Posterior vena cava (tissue), 2 donors: ENCODE measurements at places on chromosomes 3 and 15. TPM values are rescaled to one million over a fixed set of nuclear protein-coding genes. Genes with fewer than 3 reads are reported as not detected.

GRCh38 chr15:57599296-57599810 lies 7.6 kb downstream of the MYZAP start:
- no peak for DNase-seq

- DNase-seq: no peak
These were observed 43.8 kb downstream of the TRAK1 start for GRCh38 chr3:42134867-42135464.

The CHRNB4 gene
- total RNA-seq: not detected

The PEX5L gene
- not detected for total RNA-seq

- DNase-seq: peak; percentile 81
These were observed 17.2 kb downstream of the RHCG start for GRCh38 chr15:89479173-89479572.

DNA sequence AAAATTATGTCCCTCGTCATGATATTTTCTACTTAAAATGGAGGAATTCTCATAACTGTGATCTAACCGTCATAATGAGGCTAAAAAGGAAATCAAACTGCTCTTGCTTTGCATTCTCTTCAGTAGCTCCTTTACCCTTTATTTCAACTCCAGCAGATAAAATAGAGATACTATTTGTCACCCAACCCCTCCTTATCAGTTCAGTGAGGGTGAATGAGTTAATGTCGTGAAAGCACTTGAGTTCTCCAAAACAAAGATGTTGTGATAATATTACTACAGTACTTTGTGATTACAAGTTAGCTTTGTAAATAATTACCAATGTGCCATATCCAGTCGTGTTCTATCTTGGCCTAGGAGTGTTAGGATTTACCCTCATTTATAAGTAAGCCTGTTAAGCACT lies 63.4 kb upstream of the ANKRD28 start:
- DNase-seq: no peak

The ZPLD1 gene
- total RNA-seq: 1.5 TPM

The C15orf62 gene
- total RNA-seq: 0.10 TPM

DNA sequence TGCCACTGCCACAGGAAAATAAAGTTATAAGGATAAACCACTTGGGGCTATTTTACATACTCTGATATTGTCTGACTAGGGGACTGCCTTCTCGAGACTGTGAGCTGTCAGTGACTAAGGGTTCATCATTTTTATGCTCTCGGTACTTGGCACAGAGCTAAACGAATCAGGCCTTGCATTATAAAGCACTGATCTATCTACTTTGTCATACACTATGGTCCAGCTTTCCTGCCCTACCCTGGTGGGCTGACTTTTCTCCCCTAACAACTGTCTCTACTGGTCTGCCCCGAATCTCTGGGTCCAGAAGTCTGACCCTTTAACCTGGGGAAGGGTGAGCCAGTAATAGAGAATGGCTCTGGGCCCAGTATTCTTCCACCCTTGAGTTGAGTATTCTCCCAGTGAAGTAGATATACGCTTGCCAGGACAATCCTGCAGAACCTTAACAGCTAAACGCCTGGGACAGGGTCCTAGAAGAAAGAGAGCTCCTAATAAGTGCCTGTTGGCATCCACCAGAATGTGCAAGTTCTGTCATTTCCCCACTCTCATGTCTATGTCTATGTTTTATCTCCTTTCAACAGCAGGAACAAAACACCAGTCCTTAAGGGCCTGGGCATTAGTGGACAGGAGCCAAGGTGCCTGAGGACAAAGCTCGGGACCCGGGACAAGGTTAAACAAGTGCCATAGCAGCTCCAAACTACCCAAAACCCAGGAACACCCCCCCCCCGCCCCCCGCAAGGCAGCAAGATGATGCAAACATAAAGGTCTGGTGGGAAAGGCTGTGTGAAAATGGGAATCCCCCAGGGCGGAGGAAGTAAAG lies 1.2 kb downstream of the LARP6 start:
- no peak for DNase-seq

The PIF1 gene
- total RNA-seq: 0.95 TPM

DNA sequence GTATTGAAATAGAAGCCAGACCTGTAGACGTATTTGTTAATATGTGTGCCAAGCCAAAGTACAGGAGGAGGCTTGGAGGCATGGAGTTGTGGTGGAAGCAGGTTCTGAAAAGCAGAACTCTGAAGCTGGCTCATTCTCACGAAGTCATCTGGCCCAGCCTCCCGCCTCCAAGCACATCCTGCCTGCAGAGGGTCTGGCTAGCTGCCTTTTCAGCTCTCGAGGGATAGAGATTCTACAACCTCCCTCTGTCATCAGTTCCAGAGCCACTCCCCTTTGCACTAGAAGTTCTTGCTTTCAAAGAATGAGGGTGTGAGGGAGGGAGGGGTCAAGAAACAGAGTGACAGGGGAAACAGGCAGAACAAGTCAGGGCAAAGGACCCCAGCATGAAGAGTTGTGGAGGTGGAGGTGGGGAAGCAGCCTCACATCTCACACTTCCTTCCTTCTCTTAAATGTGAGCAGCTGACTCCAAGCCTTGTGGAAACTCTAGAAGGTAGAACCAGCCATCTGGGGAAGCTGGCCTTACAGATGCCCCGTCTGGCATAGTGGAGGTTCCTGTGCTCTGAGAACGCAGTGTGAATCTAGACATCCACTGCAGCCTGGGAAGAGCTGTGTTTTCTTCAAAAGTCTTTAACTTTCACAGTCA lies 95.3 kb downstream of the SLC49A4 start:
- peak; percentile 91 for DNase-seq

- DNase-seq: no peak
These were observed 242.0 kb downstream of the NEK10 start for GRCh38 chr3:27127195-27127594.

- DNase-seq: no peak
These were observed 351.3 kb downstream of the FOXP1 start for GRCh38 chr3:71232175-71232679.

GRCh38 chr15:55372701-55373440 lies 35.3 kb downstream of the CCPG1 start:
- no peak for DNase-seq

GRCh38 chr3:48222616-48223513 lies at the start of gene CAMP:
Gene CAMP, plus strand, starts transcription at chr3:48223495. Its CDS starts 17 bp downstream, at chr3:48223512.
- peak; percentile 92 for DNase-seq

DNA sequence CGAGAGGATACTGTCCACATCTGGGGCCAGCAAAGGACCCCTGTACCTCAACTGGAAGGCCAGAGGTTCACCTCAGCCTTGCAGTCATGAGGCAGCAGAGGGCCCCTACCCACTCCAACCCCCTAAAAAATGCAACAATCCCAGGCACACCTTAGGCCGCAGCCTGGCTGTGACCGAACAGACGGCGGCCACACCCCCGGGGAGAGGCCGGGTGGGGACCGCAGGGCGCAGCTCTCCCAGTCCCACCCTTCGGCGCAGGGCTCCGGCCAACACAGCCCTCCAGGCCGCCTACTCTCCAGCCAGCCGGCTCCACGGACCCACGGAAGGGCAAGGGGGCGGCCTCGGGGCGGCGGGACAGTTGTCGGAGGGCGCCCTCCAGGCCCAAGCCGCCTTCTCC lies 457 bp upstream of the DNAJA4 start:
- DNase-seq: no peak

DNA sequence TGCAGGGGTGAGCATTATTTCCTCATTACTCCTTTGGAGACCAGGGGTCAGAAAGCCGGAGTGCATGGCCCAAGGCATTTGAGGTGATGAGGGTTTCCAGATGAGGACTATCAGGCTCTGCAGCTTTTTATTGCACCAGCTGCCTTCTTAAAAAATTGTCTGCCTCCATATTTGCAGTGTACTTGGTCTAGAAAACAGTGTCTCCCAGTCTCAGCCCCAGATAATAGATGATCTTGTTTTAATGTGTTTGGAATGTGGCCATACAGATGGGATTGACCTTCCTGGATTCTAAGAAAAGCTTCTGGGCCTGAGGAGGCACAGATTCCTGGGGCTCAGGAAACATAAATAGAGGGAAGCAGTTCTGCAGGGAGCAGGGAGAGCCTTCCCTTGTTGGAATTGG lies 123.3 kb downstream of the GABRG3 start:
- no peak for DNase-seq

DNA sequence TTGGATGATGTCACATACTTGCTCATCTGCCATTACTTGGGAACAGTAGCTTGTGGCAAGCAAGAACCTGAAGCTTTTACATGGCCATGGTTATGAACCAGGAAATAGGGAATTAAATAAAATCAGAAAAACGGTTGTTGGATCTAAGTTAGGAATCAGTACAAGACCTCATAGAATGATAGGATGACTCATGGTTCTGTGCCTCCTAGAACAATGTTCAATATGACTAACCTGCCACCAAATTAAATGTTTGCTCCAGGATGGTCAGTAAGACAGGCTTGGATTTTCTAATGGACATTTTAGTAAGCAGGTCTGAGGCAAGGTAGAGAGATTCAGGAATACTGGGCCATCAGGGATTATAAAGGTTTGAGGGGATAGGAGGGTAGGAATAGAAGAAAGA lies 218.9 kb downstream of the PLOD2 start:
- no peak for DNase-seq

DNA sequence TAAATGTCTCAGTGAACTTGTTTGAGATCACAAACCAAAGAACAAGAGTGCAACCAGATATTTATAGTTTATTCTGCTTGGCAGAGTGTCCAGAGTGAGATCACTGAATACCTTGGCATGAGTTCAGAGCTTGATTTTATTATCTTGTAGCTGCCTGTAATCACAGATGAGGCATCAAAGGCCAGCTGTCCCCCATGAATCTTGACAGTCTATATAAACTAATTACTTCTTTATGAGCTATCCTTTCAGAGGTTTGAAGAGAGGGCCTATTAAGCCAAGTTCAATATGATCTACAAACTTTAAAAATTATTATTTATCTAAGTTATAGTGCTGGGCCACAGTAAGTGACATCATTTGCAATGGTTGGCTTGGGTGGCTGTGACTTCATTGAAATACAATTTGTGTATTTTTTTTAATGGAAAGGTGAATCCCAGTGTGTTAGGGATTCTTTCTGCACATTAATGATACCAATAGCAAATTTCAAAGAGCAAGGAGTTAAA lies 251.5 kb downstream of the CLSTN2 start:
- no peak for DNase-seq

The SRGAP3 gene
- 1.7 TPM for total RNA-seq

DNA sequence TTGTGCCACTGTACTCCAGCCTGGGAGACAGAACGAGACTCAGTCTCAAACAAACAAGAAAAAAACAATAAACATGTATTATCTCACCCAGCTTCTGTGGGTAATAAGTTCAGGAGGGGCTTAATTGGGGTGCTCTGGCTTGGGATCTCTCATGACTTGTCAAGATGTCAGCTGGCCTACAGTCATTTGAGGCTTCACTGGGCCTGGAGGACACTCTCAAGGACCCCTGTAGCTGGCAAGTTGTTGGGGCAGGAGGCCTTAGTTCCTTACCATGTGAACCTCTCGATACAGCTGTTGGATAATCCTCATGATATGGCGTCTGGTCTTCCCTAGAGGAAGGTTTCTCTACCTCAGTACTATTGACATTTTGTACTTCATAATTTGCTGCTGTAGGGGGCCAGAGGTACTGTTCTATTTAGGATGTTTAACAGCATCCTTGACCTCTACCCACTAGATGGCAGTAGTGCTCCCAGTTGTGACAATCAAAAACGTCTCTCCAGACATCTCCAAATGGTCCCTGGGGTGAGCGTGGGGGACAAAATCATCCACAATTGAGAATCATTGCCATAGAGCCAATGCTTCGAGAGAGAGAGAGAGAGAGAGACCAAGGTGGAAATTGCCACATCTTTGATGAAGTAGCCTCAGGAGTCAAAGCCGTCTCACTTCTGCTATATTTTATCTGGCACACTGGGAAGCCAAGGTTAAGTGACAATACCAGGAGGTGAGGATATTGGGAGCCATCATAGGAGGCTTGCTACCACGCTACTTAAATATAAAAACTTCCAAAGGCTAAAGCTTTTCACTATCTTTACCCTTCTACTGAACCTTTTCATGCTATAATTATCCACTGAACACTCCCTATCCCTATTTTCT lies 23.9 kb upstream of the SLTM start:
- DNase-seq: no peak

DNA sequence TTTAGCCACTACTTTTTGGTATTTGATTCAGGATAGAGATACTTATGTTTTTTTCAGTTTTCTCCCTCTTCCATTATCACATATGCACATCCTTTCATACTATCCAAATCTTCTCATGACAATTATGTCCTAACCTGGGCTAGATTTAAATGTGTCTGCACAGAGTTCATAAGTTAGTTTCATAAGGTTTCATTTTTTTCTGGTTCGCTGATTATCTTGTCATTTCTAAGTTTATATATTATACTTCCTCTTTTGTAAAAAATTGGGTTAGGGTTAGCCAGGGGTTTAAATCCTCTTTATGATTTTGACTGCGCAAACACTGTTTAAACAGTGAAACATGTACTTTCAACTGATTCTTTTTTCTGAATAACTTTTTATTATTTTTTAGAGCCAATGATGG lies 148.6 kb downstream of the SST start:
- no peak for DNase-seq

DNA sequence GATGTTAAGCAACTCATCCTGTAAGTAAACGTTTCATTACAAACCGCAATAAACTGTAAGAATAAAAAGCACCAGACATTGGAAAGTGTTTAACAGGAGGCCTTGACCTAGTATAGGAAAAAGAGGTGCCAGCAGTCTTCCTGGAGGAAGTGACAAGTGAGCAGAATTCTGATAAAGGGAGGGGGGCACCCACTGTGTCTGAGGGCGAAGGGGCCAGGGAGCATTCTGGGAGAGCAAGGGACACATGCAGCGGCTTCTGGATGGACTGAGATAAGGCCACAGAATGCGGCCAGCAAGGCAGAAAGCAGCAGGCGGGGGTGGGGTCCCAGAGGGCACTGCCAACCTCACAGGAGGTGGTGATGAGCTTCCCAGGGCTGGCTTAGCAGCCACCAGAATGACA lies 80.2 kb downstream of the MTHFS start:
- no peak for DNase-seq

GRCh38 chr3:113304856-113305540 lies 93.6 kb downstream of the BOC start:
- no peak for DNase-seq

The HIGD2B gene
- not detected for total RNA-seq

DNA sequence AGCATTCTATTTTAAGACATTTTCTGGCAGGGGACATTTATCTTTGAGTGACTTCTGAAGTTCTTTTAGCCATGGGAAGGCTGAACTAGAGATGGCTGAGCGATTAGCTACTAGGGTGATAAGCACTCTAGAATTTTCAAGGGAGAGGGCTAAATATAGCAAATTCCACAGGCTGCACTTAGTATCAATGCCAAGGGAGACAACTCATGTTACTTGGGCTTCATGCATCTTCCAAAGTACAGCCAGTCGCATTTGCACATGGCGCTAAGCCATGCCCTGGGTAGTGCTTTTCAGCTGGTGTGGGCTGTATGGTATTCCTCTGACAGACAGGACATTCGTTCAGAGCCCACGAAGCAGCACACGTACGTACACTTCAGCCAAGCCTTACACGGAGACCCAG lies 69.6 kb downstream of the RYR3 start:
- no peak for DNase-seq

GRCh38 chr15:60656041-60656440 lies 177.1 kb upstream of the ICE2 start:
- DNase-seq: no peak

The IFRD2 gene
- total RNA-seq: 47.3 TPM

GRCh38 chr3:171261487-171261886 lies 198.7 kb downstream of the TNIK start:
- DNase-seq: no peak

The VGLL3 gene
- total RNA-seq: 87.2 TPM

The FBXL2 gene
- 9.8 TPM for total RNA-seq

- no peak for DNase-seq
These were observed 31.4 kb upstream of the ITPKA start for GRCh38 chr15:41462084-41462795.

The GHSR gene
- total RNA-seq: not detected
